ENCODE measurements at places on chromosomes 13 and 19. TPM values are rescaled to one million over a fixed set of nuclear protein-coding genes. Genes with fewer than 3 reads are reported as not detected.

The ZNF780A gene
- total RNA-seq = 9.2 TPM

The KCNJ14 gene
- 0.23 TPM for total RNA-seq

The HSPB6 gene
- not detected for total RNA-seq

The UTP14C gene
- total RNA-seq = 4.2 TPM

The CYP2F1 gene
- total RNA-seq = not detected

The LILRA2 gene
- total RNA-seq = not detected

The DNAJC15 gene
- 22.9 TPM for total RNA-seq

The EGLN2 gene
- 25.7 TPM for total RNA-seq

The KRTDAP gene
- not detected for total RNA-seq

The CEACAM5 gene
- not detected for total RNA-seq

The SULT2A1 gene
- total RNA-seq = not detected

The NXNL1 gene
- total RNA-seq = not detected

The CAPNS1 gene
- total RNA-seq = 482 TPM

The KLF1 gene
- not detected for total RNA-seq
